ENCODE measurements at places on chromosomes 3 and 15.

GRCh38 chr3:29705906-29706844, 425.3 kb downstream of the RBMS3 start:
- no peak for DNase-seq

- no peak for DNase-seq
Measured at GRCh38 chr3:120368172-120368571, 19.0 kb upstream of the LRRC58 start.

- no peak for DNase-seq
Measured at GRCh38 chr3:124620600-124621063, 109.6 kb upstream of the UMPS start.

DNA sequence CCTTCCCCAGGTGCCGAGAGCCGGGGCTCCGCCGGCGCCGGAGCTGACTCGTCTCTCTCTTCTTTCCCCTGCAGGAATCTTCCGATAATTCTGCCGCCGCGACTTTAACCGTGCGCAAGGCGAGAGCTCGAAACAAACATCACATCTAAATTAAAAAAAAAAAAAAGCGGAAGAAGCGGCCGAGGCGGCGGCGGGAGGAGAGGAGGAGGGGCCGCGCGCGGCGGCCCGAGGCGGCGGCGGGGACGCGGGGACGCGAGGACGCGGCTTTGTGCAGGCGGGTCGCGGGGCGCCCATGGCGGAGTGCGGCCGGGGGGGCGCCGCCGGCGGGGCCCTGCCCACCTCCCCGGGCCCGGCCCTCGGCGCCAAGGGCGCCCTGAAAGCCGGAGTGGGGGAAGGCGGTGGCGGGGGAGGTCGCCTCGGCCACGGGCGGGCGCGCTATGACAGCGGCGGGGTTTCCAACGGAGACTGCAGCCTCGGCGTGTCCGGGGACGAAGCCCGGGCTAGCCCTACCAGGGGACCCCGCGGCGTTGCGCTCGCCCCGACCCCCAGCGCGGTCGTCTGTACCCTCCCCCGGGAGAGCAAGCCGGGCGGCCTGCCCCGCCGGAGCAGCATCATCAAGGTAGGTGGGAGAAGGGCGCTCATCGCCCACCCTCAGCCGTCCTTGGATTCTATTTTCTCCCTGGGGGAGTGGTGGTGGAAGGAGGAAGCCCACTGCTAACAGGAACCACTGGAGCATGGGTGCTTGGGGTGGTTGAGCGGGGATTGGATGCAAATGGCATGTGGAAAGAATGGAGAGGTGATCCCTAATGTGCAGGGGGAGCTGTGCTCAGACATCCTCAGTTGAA, at the start of gene PLCL2:
PLCL2 (plus strand) TSS at position 208 of the 845 bp plus-strand sequence; CDS start at position 293, 85 bp downstream.
- peak; percentile 84 for DNase-seq

DNA sequence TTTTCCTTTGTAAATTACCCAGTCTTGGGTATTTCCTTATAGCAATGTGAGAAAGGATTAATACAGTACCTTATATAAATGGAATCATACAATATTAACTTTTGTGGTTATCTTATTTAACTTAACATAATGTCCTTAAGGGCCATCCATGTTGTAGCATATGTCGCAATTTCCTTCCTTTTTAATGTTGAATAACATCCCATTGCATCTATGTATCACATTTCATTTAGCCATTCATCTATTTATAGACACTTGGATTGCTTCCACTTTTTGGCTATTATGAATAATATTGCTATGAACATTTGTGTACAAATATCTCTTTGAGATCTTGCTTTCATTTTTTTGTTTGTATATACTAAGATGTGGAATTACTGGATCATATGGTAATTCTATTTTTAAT, 342.2 kb downstream of the PDCD6IP start:
- no peak for DNase-seq

DNA sequence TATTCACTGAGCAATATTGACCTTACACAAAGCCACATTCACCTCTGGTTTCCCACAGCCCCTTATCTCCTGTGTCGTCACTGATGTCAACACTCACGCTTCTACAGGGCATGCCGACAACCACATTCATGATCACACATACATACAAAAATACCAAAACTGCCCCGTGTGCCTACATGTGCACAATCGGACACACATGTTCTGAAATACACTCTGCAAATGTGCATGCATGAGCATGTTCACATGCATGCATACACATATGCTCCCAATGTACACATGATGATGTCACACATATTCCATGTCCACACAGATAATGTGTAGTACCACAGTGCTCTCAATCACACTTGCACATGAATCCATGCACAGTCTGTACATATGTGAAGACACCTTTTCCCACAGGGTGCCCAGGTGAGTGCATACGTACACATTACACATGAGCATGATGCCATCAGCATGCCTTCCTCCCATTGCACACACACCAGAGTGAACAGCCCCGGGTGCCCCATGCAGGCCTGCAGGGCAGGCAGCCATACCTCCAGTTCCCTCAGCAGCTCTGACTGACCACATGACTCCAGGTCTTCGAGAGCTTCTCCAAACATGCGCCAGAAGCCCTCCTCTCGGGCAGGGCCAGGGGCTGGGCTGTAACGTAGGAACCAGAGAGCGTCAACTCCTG, 37.0 kb downstream of the GRIP2 start:
- no peak for DNase-seq

- DNase-seq = no peak
Measured at GRCh38 chr3:39138804-39139415, 14.5 kb downstream of the CSRNP1 start.

DNA sequence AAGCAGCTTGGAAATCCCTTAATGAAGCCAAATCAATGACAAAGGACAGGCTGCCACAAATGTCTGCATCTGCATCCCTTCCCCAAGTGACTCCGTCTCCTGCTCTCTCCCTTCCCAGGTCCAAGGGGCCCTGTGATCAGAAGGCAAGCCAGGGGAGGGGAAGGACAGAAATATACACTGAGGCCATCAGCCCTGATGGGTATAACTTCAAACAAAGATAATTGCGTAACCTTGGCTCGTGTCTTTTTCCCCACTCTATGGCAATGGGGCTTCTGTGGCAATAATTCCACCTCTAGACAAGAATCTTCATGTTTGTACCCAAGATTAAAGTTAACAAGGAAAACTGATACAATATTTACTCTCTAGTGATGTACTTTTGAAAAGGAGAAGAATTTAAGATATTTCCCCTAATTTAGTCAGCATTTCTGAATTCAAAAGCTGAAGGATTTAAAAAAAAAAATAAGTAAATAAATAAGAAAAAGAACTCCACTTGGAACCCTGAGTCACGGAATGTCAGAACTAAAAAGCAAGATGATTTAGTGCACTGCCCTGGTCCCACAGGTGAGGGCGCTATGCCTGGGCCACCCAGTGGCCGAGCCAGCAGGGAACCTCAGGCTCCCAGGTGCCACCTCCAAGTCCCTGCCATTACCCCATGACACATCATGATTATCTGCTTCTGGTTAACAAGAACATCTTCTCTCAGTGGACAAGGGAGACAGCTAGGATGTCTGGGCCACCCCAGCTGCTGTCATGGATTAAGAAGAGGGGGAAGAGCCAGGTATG, 154.5 kb downstream of the STT3B start:
- no peak for DNase-seq

DNA sequence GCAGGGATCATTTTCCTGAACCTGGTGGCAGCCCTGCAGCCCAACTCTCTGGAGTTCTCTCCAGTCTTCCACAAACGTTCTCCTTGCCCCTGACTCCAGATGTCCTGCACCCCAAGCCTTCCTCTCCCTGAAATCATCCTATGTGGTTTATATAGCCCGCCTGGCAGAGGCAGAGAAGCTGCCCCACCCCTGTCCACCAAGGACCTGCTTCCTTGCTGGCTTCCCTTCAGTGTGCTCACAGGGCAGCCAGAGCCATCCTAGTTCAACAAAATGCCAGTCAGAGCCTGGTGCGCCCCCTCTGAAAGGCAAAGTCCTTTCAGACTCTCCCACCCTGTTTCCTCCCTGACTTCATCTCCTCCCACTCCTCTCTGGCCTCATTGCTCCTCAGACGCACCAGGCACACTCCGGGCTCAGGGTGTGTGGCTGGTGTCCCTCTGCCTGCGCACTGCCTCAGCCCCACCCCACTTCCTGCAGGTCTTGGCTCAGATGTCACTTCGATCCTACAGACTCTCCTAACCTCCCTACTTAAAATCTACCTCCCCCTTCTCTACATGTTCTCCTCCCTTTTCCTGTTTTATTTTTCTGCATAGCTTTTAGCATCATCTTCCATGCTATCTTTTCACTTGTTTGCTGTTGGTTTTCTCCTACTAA, 5.9 kb downstream of the KBTBD13 start:
- no peak for DNase-seq

- no peak for DNase-seq
Measured at GRCh38 chr3:40582401-40583027, 57.8 kb downstream of the ZNF621 start.

DNA sequence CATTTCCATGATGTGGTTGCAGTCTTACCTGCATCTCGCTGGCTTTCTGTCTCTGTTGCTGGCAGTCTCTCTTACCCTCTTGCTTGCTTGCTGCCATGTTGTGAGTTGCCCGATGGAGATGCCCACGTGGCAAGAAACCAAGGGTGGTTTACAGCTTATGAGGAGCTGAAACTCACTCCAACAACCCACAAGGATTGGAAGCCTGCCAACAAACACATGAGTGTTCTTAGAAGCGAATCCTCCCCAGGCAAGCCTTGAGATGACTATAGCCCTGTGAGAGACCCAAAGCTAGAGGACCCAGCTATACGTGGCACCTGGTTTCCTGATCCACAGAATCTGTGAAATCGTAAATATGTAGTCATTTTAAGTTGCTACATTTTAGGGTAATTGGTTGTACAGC, 490.9 kb upstream of the ADAMTS9 start:
- no peak for DNase-seq

- DNase-seq = peak; percentile 64
Measured at GRCh38 chr3:128584412-128585020, 66.1 kb downstream of the RPN1 start.

GRCh38 chr3:69377262-69377661, 8.6 kb downstream of the FRMD4B start:
- DNase-seq = no peak

DNA sequence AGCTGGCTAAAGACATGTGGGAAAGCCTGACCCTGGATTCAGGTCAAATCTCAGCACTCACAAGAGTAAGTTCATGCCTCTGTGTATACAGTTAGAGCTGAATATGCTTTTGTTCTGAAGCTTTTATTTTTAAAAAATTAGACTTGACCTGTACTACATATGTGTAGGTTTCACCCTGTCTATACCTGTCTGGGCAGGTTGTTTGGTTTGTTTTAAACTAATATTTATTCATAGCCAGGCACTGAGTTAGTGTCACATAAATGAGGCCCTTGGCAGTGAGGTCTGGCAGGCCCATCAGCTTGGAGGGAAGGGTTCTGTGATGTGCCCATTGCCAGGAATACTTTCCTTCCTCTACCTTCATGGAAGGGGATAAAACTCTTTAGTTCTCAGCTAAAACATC, 1.9 kb downstream of the DNAJA4 start:
- DNase-seq = no peak

- no peak for DNase-seq
Measured at GRCh38 chr15:85151861-85152260, 170.2 kb downstream of the PDE8A start.

DNA sequence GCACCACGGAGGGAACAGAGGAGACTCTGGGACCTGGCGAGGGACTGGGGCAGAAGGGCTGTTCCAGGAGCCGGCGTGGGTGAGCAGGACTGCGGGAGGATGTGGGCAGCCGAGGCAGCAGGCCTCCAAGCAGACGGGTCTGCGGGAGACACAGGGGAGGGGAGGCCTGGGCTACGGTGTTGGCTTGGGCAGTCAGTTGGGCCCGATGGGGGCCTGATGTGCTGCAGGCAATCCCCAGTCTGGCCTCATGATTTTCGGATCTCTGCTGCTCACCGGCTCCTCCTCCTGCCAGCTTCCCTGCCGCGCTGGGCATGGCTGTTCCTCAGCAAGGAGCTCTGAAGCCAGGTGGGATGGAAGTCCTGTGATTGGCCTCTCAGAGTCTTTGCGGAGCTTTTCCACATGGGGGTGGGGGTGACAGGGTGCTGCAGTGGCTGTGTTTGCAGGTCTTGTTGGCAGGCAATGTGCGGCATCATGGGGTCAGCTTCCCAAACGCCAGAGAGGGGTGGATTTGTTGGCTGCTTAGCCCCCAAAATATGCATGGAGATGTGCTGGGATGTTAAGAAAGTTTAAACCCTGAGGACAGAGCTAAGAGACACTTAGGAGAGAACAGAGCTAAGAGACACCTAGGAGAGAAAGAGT, 19.3 kb downstream of the MINAR1 start:
- no peak for DNase-seq

DNA sequence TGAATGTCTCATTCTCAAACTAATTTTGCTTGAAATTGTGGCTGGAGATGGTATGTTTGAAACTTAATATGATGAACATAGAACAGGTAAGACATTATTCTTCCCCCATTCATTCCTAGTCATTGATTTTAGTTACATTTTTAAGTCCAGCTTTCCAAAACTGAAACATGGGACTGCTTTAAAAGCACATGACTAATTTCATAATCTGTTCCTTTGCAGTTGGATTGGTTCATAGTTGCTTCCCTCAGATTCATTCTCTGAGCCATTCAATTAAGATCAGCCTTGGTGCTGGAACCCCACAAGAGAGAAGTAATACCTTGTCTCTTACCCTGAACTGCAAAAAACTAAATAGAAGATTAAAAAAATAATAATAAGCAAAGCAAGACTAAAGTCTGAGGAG, 87.5 kb upstream of the TGFBR2 start:
- DNase-seq = no peak

DNA sequence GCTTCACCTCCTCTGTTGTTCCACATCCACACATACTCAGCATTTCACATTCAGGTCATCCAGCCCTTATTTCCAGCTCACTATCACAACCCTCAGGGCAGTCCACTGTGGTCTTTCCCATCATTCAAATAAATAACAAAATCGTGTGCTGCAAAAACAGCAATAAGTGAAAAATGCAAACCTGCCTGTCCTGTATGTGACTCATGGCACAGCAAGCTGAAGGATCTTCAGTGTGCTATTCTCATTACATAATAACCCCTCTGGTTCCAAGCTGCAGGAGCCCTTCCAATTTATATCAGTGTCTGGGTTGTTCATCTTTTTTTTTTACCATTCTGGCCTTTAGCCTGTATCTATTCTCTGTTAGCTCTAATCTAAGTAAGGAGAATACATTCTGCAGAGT, 185.3 kb upstream of the UBE2E2 start:
- no peak for DNase-seq

Data from germinal center (tissue), 1 donor.